Breast epithelium (tissue), 4 donors: ENCODE measurements at places on chromosomes 1 and 21.

GRCh38 chr1:106937104-106937503 is 119.4 kb upstream of the PRMT6 start:
- H3K27me3 ChIP-seq = no peaks in the 10 kb centered on the region
- H3K4me1 ChIP-seq = no peaks in the 10 kb centered on the region
- H3K36me3 ChIP-seq = no peaks in the 10 kb centered on the region
- H3K4me3 ChIP-seq = no peak overlapping the region

DNA sequence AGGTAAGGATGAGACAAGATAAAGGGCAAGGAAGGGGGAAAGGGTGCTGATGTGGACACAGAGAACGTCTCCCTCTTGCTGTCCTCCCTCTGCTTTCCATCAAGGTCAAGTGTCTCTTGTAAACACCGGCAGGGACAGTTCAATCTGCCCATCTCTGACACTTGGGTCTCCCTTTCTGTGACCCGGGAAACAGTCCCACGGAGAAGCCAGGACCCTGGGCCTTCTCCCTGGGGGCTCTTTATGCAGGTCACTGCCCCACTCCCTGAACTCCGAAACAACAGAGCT is 254.3 kb downstream of the LTN1 start:
- H3K27me3 ChIP-seq = no peaks in the 10 kb centered on the region
- no peak overlapping the region for H3K27ac ChIP-seq
- no peaks in the 10 kb centered on the region for H3K4me1 ChIP-seq
- H3K4me3 ChIP-seq = no peak overlapping the region
- no peak for DNase-seq
- no peaks in the 10 kb centered on the region for H3K36me3 ChIP-seq

DNA sequence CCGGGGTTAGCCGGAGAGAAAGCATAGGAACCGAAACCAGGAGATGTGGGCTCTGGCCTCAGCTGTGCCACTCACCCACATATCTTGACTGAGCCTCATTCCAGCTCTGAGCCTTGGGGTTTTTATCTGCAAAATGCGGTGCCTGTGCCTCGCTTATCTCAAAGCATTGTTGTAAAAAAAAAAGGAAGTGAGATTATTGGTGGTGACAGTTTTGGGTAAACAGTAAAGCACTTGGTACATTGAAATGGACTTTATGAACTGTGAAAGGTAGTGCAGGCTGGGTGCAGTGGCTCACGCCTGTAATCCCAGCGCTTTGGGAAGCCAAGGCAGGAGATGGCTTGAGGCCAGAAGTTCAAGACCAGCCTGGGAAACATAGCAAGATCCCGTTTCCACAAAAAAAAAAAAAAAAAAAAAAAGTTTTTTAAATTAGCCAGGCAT is 3.8 kb downstream of the PTAFR start:
- no peak for DNase-seq
- no peak overlapping the region for H3K4me3 ChIP-seq
- no peaks in the 10 kb centered on the region for H3K4me1 ChIP-seq
- no peaks in the 10 kb centered on the region for H3K36me3 ChIP-seq

DNA sequence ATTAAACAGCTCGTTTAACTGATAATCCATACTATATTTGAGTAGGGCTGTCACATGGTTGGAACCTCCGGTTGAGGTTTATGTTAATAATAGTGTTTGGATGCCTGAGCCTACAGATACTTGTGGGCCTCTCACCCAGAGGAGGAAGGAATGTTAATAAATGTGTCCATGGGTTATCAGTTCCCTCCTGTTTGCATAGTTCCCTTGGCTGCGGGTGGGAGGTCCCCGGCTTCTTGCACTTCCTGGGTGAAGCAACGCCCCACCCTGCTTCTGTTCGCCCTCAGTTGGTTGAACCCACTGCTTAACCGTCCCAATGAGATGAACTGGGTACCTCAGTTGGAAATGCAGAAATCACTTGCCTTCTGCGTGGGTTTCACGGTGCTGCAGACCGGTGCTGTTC is 23.6 kb upstream of the GBP1 start:
- DNase-seq = no peak
- no peak overlapping the region for H3K4me3 ChIP-seq
- H3K4me1 ChIP-seq = no peaks in the 10 kb centered on the region
- H3K27ac ChIP-seq = no peak overlapping the region
- H3K36me3 ChIP-seq = no peaks in the 10 kb centered on the region
